ENCODE measurements at places on chromosomes 2 and 18.

- no peak for DNase-seq
Measured at GRCh38 chr2:239150125-239151011, 250.5 kb downstream of the HDAC4 start.

DNA sequence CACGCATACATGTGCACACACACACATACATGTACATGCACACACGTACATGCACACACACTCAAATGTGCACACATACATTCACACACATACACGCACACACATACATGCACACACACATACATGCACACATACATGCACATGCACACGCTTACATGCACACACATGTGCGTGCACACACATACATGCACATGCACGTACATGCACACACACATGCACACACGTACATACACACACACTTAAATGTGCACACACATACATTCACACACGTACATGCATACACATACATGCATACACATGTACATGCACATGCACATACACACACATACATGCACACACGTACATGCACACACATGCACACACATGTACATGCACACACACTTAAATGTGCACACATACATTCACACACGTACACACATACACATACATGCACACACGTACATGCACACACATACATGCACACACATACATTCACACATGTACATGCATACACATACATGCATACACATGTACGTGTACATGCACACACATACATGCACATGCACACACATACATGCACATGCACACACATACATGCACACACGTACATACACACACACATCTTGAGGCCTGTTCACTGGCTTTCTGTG lies 283.7 kb upstream of the ID2 start:
- no peak for DNase-seq

DNA sequence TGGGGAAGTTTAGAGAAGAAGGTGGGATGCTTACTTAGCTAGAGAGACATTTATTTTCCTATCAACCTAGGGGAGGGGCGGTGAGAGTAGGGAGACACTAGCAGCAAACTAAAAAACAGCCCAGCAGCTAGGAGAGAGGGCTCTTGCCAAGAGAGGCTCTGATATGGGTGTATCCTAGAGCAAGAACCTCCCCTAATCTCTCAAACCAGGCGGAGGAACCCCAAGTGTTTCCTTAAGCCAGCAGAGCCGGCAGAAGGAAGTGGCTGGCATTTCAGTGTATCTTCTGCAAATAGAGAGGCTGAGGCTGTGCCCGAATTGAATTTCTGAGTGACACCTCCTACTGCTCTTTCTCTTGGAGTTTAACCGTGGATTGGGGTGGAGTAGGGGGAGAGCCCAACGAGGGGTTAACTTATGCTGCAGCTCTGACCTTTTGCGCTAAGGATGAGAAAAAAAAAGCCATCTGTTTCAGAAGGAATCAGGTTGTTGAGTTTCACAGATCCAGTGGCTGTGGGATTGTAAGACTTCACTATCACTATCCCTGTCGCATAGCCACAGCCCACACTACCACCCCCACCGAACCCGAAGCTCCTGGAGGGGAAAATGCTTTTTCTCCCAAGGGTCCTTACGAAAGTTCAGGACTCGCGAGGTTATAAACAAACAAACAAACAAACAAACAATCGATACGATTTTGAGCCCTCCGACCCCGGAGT lies 1.4 kb downstream of the ST8SIA5 start:
- no peak for DNase-seq

- no peak for DNase-seq
Measured at GRCh38 chr2:62787386-62787785, 81.9 kb downstream of the EHBP1 start.

GRCh38 chr2:113069676-113070605 lies 2.2 kb downstream of the IL1F10 start:
- no peak for DNase-seq

GRCh38 chr2:73736378-73736777 lies 767 bp downstream of the TPRKB start:
- no peak for DNase-seq

DNA sequence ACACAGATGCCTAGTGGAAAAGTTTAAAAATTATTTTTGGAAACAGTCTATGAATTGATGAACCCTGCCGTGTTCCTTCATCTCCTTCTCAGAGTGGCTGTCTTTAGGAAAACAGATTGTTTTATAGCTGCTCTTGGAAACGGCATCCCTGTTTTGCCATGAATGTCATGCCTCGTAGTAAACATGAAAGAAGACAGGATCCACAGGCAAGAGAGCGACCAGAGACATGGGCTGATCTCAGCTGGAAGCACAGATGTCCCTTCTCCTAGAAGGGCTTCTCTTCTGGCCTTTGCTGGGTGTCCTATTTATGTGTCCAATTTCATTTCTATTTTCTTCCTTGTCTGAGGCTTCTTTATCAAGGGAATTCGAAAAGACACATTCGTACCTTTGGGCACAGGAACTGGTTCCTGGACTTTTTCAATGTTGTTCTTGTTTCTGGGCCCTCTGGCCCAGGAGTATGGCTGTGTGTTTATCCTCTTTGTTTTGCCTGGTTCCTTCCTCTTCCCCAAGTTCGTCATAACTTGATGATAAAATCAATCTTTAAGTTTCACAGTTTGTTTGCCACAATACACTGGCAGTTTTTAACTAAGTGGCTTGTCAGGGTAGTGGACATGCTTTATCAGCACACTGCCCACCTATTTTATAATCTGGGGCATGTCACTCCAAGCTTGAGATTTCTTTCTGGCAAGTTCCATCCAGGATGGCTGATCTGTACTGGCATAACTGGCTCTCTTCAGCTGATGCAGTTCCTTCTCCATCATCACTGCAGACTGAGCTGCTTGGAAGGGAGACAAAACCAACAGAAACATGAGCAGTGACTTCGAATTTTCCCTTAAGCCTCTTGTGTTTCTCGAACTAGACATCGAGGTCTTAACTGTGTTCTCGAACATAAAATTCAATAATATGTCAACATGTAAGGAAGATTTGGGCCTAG lies 63.2 kb upstream of the MGAT4A start:
- DNase-seq, result no peak

- no peak for DNase-seq
Measured at GRCh38 chr2:224835405-224835804, 119.2 kb upstream of the CCDC195 start.

- peak; percentile 80 for DNase-seq
Measured at GRCh38 chr2:67346718-67347407, 50.3 kb upstream of the ETAA1 start.

- no peak for DNase-seq
Measured at GRCh38 chr2:24024018-24024417, 14.1 kb downstream of the MFSD2B start.

DNA sequence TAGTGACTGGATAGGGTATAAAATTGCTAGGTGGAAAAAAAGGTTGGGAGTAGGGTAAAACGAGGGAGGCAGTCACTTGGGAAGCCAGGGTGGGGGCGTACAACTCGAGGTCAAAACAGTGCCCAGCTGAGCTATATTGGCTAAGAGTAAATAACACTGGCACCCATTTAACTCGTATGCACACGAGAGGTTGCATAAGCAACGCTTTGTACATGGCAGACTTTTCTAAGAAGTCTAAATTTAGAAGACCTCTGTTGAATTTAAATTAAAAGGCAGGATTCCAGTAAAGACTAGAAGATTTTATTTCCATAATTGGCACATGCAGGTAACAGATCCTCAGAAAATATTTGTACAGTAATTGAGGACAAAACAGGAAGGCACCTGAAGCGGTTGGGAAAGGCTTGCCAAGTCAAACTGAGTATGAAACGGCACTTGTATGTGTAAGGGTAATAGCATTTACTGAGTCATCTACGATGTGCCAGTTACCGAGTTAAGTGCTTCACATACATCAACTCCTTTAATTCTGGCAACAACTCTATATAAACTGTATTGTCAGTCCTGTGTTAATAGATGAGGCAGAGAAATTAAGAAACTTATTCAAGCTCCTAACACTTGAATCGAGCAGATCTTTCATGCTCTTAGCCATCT lies 1.4 kb upstream of the MALT1 start:
- DNase-seq, result peak; percentile 85

GRCh38 chr2:172995323-172996244 lies 80.1 kb upstream of the MAP3K20 start:
- DNase-seq, result no peak

GRCh38 chr18:35564795-35565453 lies 16.6 kb upstream of the GALNT1 start:
- no peak for DNase-seq

DNA sequence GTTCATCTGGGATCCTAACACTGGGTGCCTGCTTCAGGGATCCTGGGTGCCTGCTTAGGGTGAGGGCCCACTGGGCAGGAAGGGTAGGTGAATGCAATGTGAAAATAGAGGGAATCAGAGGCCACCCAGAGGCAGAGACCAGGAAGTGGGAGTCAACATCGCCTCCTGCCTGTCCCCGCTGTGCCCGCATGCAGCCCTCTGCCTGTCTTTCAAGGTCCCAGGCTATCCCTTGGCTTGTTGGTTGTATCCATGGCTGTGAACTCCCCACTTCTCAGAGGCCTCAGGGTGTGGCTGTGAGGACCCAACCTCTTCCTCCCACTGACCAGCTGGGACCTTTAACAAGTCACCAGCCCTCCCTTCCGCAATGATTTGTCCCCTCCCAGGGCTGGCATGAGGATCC lies 26.5 kb downstream of the PSD4 start:
- no peak for DNase-seq

GRCh38 chr18:24270937-24271380 lies 126.7 kb downstream of the OSBPL1A start:
- DNase-seq, result no peak

DNA sequence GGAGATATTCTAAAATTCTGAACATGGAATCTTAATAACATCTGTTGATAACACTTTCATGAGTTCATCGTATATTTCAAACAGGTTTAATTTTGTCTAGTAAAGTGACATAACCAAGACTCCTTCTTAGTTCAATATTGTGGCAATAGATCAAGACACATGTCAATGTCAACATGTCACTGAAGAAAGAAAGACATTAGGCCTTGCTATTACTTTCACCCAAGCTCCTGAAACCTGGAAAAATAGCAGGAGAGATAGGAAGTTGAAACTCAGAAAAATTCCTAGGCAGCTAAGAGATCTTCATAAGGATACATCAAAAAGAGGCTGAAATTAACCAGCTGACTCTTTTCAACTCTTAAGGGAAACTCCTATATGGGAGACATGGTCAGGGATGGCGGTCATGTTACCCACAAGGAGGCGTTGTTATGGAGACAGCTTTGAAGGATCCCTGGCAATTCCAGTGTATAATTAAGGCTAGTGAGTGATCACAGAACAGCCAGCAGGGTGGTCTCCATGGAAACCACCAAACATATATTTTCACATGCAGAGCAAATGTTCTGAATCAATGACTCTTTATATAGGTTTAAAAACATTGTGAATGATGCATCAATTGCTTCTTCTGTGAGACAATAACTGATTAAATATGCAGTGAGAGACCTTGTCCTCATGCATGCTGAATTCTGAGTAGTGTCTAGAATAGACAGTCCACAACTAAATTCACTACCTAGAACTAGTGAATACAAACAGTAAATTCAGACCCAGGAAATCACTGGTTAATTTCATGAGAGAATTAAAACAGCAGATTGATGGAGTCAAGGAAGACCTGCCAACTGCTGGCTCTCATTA lies 115.3 kb upstream of the RIOK3 start:
- no peak for DNase-seq

DNA sequence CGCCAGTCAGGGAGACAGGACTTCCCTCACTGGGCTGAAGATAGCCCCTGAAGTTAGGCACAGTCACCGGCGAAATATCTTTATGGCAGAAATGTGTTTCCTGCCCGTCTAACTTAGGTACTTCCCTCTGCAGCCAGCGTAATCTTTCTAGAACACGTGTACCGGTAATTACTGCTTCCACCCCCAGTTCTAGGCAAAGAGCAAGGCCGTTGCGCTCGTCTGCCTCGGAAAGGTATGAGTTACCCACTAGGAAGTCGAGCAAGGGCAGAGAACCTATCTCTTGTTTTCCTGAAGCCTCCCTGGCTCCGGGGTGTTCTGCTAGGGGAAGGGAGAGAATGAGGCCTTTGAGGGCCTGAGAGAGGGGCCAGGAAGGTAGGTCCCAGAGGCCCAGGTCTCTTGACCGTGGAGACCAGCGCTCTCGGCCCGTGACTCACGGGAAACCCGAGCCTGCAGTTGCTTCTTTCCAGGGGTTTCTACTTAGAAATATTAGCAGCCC lies 70.0 kb downstream of the TWSG1 start:
- no peak for DNase-seq

DNA sequence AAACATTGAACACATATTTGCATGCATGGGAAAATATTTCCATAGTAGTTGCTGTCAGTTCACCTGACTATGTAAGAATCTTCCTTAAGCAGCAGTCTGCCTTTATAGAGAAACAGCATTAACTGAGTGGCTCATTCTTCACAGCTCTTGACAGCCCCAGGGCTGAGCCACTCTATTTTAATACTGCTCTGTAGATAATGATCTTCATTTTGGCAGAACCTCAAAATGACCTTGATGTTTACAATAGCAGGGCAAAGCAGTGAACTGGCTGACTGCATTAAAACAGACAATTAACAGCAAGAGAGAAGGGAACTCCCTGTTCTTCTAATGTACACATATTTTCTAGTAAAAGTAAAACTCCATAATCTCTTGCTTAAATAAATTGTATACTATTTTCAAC lies 580.6 kb upstream of the SOX11 start:
- peak; percentile 18 for DNase-seq

DNA sequence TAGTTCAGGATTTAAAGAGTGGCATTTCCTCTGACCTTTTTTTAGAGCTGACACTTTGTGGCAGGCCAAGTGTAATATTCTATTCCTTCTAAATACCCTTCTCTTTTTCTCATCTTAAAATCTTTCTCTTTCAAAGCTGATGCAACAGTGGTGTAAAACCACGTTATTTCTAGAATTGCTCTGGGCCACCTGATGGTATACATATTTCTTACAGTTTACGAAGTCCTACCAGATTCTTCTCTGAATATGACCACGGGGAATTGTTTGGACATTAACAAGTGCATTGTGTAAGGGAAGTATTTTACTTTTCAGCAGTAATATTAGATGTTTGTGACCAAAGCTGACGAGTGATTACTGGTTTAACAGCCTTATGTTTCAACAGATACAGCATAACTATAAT lies 109.9 kb downstream of the PTPRM start:
- DNase-seq, result no peak

DNA sequence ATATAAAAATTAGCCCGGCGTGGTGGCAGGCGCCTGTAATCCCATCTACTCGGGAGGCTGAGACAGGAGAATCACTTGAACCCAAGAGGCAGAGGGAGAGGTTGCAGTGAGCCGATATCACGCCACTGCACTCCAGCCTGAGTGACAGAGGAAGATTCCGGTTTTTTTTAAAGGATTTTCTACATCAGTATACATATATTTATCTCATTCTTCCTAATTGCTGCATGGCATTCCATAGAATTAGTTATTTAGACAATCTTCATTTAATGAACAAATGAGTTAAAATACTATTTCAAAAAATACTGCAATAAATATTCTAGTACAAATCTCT lies 2.0 kb downstream of the GTF3C2 start:
- no peak for DNase-seq
